A375 (cell line): ENCODE measurements at places on chromosomes 6 and 20. TPM values are rescaled to one million over a fixed set of nuclear protein-coding genes. Genes with fewer than 3 reads are reported as not detected.

TEAD3 gene
- 4.2 and 6.3 TPM in 2 replicates for total RNA-seq

ZC2HC1B gene
- total RNA-seq = not detected in 2 replicates

CGA gene
- total RNA-seq = not detected in 2 replicates

TNXB gene
- 1.3 and 2.7 TPM in 2 replicates for total RNA-seq

SLC24A3 gene
- 2.0 TPM in 2 replicates for total RNA-seq
